ENCODE measurements at places on chromosomes 5 and 9.

DNA sequence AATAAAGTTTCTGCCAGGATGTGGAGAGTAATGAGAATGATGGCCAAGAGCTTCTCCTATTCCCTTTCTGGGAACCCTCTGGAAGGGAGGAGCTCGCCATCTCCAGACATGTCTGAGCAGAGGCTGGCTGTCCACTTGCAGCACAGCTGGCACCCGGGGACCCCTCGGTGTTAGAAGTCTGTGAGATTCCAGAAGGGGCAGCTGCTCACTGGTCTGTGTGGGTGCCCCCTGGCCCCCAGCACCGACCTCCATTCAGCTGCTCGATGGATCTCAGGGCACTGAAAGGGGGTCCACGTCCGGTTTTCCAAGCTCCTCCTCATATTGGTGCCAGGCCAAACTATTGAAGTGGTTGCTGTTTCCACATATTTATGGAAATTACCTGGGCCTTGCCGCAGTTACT lies 3.6 kb upstream of the FAM163B start:
- DNase-seq: peak; percentile 80

DNA sequence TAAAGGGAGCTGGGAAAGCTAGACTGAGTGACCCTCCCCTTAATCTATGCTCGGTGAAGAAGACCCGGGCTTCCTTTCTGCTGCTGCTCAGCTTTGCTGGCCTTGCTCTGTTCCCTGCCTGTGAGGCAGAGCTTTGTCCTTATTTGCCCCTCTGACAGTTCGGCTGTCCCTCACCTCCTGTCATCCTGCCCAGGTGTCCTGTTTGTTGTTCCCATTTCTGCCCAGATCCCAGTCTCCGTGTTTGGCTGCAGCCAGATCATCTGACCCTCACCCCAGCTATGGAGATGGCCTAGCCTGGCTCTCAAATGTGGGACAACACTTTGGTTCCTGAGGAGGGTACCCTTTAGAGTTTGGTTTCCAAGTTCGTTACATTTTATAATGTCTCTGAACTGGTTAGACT lies 20.2 kb downstream of the OTULIN start:
- DNase-seq: no peak

DNA sequence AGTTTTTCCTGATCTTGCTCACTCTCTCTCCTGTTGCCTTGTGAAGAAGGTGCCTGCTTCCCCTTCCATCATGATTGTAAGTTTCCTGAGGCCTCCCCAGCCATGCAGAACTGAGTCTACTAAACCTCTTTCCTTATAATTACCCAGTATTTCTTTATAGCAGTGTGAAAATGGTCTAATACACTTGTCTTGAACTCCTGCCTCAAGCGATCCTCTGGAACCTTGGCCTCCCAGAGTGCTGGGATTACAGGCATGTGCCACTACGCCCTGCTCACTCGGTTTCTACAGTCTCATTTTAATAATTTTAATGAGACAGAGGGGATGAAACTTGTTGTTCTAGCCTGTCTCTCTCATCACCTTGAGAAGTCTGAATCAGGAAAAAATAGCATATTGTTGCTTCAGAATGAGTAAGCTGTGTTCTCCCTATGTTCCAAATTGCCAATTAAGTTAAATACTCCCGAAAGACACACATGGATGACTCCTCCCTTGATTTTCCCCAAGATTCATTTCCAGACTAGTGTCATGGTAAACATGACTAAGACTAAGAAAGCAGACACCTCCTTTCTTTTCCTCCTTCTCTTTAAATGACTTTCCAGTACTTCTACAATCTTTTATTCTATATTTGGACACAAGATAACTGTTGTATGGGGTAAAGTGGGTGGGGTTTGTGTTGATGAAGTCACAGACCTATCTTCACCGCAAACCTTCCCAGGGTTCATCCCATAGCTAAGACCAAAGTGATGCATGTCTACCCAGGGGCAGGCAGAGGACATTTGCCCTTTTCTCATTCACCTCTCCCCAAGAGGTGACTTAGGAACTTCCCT lies 7.8 kb upstream of the DNAJC18 start:
- no peak for DNase-seq

DNA sequence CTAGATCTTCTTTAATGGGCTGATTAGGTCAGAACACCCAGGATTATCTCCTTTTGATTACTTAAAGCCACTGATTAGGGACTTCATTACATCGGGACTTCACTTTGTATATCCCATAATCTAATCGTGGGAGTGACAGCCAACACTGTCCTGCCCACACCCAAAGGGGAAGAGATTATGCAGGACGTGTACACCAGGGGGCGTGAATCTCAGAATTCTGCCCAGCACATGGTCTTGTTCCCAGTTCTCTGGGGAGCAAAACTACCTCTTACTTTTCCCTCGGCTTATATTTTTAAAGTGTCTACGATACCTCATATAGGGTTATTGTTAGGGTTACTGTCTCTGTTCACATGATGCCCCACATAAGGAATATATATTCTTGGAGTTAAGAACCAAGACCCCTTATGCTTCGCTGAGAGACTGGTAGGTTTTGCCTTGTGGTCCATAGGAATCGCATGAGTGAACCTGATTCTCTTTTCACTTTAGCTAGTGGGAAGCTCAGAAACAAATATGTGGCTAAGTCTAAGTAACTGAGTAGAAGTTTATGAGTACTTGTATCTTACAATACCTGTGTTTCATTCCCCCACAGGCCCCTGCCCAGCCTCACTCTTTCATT lies 192.7 kb downstream of the GNA14 start:
- DNase-seq: no peak

- no peak for DNase-seq
Observed at GRCh38 chr9:30280229-30280900, 2104.1 kb upstream of the ACO1 start.

DNA sequence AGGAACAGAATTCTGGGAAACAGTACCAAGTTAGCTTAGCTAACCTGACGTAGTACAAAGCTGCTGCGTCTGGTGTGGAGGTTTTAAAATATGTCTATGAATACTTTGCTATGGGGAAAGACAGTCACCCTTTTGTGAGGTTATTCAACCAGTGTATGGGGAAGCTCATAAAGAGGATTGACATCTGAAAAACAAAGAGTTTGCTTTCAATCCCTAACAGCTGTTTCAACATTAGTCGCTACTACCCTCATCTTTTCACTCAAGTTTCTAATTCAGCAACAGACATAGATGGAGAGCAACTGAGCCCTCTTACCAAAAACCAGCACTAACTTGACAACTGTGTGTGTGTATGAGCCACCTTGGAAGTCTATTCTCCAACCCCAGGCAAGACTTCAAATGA lies 7.8 kb upstream of the MSANTD3 start:
- DNase-seq: no peak

DNA sequence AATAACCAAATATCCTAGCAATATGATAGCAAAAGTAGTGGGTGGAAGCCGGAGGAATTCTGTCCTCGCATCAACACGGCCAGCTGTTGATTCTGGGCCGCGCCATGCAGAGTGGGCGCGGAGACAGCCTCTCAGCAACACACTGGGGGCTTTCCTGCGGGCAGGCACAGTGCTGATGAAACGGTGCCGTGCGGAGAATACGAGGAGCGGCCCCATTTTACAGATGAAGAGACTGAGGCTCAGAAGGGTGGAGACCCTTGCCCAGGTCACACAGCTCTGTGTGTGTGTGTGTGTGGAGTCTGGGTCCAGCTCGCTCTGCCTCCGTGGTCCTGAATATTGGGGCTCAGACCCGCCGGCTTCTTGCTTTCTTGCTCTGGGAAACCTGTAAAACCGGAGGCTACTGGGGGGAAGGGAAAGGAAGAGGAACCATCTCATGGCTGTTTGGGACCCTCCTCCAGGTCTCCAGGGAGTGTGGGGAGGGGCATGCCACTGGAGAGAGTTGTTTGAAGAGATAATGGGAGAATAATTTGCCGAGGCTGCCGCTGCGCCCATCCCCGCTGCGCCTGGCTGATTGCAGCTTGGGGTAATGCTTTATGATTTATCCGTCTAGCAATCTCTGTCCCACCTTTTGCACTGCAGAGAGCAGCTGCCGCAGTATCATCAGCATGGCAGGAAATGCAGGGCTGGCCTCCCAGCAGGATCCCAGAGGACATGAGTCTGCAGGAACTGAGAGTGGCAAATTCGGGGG lies 36.6 kb downstream of the NCS1 start:
- no peak for DNase-seq

Measured in DMS79 treated with DMSO at 0.1 percent for 48 hours (cell line).